ENCODE measurements at places on chromosomes 7 and 10. TPM values are rescaled to one million over a fixed set of nuclear protein-coding genes. Genes with fewer than 3 reads are reported as not detected.

Gene TEX47
- total RNA-seq, result not detected

- H3K4me1 ChIP-seq, result no peaks in the 10 kb centered on the region
These were observed 120.4 kb downstream of the RGS10 start for GRCh38 chr10:119421891-119422681.

Gene CELF2
- total RNA-seq, result 29.2 TPM

Gene HNRNPH3
- 59.1 TPM for total RNA-seq

Gene LAMB4
- not detected for total RNA-seq

DNA sequence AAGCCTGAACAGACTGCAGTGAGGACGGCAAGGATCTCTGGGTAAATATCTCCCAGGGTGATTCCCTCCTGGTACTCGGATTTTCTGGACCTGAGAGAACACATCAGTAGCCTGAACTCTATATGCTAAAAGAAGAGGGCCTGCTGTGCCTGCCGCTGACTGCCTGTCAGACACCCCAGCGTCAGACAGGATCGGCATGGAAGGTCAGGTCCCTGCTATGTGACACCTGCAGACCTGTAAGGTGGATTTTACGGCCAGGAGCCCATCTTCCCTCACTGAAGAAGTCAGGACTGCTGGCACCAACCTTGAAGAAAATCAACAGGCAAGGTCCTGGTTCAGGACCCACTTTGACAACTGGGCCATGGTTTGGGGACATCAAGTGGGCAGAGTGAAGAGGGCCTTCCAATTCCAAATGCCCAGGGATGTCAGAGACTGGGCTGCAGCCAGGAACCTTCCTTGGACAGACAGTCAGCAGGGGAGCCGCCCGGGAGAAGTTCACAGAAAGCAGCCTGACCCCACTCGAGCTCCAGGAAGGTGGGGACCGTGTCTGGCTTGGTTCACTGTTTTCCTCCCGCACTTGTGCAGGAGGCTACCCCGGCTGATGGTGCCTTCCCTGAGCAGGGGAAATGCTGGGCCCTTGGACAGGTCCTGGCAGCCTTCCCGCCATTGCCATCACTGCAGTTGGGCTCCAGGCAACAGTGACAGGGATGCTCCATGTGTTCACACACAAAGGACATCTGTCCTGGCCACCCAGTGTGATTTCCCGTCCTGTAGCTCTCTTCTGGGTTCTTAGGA lies 91.8 kb upstream of the LANCL2 start:
- H3K27me3 ChIP-seq, result no peaks in the 10 kb centered on the region
- H3K4me3 ChIP-seq, result no peak overlapping the region
- no peaks in the 10 kb centered on the region for H3K4me1 ChIP-seq
- H3K27ac ChIP-seq, result no peak overlapping the region
- no peak for DNase-seq

- no peak overlapping the region for H3K4me3 ChIP-seq
- H3K36me3 ChIP-seq, result no peaks in the 10 kb centered on the region
- peak; percentile 63 for DNase-seq
- H3K27me3 ChIP-seq, result no peaks in the 10 kb centered on the region
- peak overlapping the region; percentile 88 for H3K27ac ChIP-seq
These were observed 3.4 kb downstream of the TACR2 start for GRCh38 chr10:69413221-69413865.

GRCh38 chr10:14296065-14296709 lies 34.5 kb downstream of the FRMD4A start:
- H3K27ac ChIP-seq, result no peak overlapping the region
- H3K36me3 ChIP-seq, result no peaks in the 10 kb centered on the region
- no peak overlapping the region for H3K4me3 ChIP-seq
- no peaks in the 10 kb centered on the region for H3K4me1 ChIP-seq
